ENCODE measurements at places on chromosomes 13 and 19.

DNA sequence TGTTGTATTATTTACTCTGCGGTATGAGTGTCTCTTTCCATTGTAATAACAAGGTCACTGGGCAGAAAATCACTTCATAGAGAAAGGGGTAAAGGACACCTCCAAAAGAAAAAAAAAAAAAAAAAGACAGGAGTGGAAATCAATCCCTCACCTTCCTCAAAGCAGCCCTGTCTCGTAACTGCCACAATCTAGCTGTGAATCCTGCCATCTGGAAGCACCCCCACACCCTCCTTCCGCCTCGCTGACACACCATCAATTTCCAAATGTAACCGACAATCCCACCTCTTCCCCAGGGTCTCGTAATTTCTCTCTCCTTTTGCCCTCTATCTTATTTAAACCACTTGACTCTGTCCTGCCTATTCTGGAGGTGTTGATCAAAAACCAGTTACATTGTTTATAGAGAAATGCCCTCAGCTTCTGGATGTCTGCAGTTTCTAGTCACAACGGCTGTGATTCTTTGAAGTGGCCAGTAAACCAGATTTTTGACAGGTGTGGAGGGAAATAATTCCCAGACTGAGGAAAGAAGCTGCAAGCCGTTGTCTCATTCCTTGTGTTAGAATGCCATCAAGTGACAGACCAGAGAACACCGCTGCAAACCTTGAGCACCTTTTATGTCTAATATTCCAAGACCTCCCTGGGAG lies 9.1 kb upstream of the POP4 start:
- no peak for DNase-seq
- no peaks in the 10 kb centered on the region for H3K27me3 ChIP-seq
- no peaks in the 10 kb centered on the region for H3K36me3 ChIP-seq
- H3K27ac ChIP-seq: no peak overlapping the region
- H3K4me3 ChIP-seq: no peak overlapping the region

DNA sequence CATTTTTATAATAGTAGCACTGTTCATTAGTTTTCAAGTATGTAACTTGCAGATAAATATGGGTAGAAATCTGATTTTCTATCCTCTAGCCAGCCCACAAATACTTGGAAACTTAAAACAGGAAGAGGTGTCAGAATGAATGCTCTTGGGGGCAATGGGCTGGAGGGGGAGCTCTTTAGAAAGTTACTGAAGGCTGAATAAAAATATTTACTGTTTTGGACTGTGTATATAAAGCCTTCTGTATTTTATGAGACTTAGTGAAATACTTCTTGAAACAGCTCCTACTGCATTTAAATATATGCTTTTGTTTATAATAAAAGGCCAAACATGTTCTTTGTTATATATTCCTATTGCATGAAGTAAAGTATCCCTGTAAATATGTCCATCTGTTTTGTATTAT lies 138.8 kb downstream of the RGCC start:
- no peaks in the 10 kb centered on the region for H3K36me3 ChIP-seq
- H3K27ac ChIP-seq: no peak overlapping the region
- no peaks in the 10 kb centered on the region for H3K27me3 ChIP-seq
- DNase-seq: no peak
- H3K4me3 ChIP-seq: no peak overlapping the region
- H3K4me1 ChIP-seq: no peaks in the 10 kb centered on the region

GRCh38 chr19:21482863-21483276 lies 22.5 kb upstream of the ZNF429 start:
- no peaks in the 10 kb centered on the region for H3K27me3 ChIP-seq
- H3K36me3 ChIP-seq: no peaks in the 10 kb centered on the region
- H3K27ac ChIP-seq: peak overlapping the region; percentile 23
- DNase-seq: peak; percentile 70

- H3K36me3 ChIP-seq: no peaks in the 10 kb centered on the region
- no peak overlapping the region for H3K27ac ChIP-seq
- DNase-seq: no peak
- no peaks in the 10 kb centered on the region for H3K27me3 ChIP-seq
- no peak overlapping the region for H3K4me3 ChIP-seq
- no peaks in the 10 kb centered on the region for H3K4me1 ChIP-seq
Measured at GRCh38 chr19:7618348-7618747, 11.0 kb downstream of the XAB2 start.

DNA sequence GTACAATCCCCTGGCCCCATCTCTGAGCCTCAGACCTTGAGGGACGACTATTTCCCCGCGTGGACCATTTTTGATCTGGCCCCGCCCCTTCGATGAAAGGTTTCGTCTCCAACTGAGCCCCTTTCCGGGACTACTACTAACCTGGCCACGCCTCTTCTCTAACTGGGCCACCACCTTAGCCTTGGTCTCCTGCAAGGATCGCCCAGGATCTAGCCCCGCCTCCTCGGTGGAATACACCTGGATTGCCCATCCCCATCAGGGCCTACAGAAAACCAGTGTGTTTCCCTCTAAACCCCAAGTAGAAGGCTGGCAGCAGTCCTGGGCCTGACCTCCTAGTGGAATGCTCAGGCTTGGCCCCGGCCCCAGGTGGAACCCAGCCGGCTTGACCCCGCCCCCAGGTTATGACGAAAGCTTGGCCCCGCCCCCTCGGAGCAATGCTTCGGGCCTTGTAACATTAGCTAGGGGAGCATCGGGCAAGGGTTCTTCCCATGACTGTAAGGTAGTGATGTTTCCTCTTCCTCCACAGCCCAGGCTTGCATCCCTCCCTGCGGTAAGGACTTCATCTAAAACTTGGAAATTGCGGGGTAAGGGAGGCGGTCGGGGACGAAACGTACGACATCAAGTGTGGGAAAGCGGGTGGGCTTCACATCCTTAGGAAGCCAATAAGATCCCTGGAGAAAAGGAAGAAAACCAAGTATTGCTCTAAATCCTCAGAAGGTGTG lies 9.1 kb downstream of the SPACA6 start:
- H3K4me1 ChIP-seq: peaks cover 8% of the 10 kb centered on the region
- no peaks in the 10 kb centered on the region for H3K27me3 ChIP-seq
- H3K27ac ChIP-seq: peak overlapping the region; percentile 96
